ENCODE measurements at places on chromosomes 7 and 10.

- no peak for DNase-seq
Observed at GRCh38 chr7:25665374-25665773, 437.1 kb upstream of the NPVF start.

DNA sequence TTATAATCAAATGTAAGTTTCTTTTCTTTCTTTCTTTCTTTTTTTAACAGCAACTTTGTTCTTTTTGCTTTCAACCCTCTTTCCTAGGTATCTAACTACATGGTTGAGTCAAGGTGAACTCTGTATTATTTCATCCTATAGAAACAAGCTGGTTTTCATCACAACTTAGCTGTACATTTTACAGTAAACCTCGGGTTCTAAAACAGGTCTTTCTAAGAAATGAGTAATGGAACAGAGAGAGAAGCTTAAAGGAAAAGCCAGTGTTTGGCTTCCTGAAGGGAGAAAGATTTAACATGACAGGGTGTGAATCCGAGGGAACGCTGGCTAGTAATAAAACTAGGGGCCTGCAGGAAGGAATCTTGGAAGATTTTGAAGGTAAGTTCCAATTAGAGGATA, 143.4 kb upstream of the ITGB1 start:
- DNase-seq, result no peak

GRCh38 chr10:33570495-33570894, 236.0 kb upstream of the NRP1 start:
- no peak for DNase-seq

- no peak for DNase-seq
Observed at GRCh38 chr10:52855546-52856325, 83.2 kb upstream of the MBL2 start.
